ENCODE measurements at places on chromosomes 7 and 10.

DNA sequence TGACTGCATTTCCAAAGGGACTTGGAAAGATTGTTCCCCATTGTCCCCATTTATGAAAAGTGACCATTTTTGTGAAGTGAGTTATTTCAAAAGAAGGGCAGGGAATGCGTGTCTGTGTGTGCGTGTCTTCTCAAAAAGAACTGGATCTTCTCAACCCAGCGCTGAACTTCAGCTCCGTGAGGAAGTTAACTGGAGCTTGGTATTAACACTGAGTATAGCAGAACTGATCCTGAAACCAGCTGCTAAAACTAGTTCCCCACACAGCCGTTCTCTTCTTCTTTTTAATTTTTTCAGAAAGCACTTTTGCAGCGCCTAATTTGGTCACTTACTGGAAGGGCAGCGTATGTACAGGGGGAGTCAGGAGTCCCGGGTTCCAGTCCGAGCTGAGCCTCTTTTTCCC lies 45.8 kb upstream of the PLEKHA1 start:
- DNase-seq: no peak

DNA sequence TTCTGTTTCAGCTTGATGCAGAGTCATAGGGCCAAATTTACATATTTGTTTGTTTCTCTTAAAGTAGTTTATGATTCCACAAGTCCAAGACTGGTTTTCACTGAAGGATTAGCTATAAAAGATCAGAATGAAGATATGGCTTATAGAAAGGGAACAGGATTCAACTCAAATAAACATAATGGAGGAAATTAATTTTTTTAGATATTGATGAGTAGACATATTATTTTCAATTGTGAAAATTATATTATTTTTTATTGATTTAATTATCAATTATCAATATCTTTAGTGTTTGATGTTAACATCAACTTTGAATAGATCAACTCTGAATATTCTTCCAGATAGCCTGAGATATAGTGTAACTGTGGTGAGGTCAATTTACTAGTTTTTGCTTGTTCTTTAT lies 68.1 kb downstream of the VTI1A start:
- no peak for DNase-seq

DNA sequence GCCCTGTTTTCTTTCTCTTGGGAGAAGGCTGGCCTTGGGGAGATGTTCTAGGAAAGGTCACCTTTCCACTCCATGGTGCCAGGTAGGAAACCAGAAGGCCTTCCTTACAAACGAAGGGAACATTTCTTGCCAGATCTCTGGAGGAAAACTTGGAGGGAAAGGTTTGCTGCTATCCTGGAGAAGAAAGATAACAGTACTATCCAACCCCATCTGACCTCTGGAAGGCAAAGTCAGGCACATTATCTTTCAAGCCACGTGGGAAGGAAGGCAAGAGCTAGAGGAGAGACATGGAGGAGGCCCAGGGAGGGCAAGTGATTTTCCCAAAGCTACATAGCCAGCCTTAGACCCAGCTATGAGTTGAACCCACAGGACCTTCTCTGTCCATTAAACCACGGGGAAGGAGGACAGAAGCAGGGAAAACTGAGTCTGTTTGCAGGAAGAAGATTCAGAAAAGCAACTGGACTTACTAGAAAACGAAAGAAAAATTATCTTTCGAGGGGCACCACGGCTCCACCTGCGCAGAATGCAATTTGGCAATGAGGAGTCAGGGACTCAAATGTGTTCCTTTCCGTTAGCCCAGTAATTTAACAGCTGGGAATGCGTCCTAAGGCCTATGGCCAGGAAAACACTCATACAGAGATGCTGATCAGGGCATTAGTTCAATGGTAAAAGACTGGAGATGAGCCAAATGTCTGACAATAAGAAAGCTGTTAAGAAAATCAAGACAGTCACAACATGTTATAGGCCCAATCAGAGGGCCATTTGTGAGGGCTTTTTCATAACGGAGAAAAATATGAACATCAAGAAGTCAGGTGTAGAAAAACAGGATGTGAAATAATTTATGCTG lies 32.0 kb upstream of the PSAP start:
- no peak for DNase-seq

DNA sequence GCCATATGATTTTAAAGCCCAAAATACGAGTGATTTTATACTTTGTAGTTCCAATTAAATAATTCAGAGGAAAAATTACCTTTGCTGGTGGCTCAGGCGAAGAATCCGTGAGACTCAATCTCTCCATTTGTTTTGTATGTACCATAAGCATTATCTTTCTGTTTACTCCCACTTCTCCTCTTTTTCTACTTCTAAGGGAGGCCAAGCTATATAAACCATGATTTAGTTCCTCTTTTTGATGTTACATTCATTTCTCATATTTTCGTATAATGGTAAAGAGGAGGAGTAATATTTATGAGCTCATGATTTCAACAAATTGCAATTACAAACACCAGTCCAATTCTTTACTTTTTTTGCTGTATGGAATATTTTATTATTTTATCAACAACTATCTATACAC lies 50.6 kb upstream of the TES start:
- DNase-seq: no peak

- DNase-seq: no peak
Observed at GRCh38 chr10:15280462-15280861, 90.6 kb downstream of the FAM171A1 start.

GRCh38 chr7:121167971-121168370 lies 160.8 kb upstream of the WNT16 start:
- DNase-seq: no peak

DNA sequence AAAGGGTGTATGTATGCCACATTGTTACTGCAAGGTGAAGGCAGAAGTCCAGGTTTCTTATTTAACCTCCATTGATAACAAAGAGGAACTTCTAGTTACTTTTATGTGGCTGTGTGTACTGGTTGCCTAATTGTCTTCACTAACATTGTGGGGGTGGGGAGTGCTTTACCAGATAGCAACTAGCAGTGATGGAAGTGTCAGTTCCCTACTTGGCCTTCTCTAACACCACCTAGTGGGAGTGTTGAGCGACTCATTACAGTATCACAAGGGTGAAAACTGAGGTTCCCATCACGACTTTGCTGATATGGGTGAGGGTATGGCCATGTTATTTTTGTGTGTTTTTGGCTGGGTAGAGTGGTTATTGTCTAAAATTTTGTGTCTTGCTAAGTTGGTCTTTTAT lies 274.4 kb downstream of the THSD7A start:
- peak; percentile 20 for DNase-seq

DNA sequence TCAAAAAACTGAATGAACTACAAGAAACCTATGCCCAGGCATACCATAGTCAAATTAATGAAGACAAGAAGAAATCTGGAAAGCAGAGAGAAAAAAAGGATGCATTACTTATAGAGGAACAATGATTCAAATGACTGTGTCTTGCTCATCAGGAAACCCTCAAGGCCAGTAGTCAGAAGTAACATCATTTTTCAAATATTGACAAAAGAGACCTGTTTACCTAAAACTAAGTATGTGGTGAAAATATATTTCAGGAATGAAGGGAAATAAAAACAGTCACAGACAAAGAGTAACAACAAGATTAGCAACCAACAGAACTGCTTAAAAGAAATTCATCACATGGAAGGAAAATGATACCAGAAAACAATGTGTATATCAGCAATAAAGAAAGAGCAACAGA lies 128.4 kb downstream of the ALOX5 start:
- DNase-seq: no peak

DNA sequence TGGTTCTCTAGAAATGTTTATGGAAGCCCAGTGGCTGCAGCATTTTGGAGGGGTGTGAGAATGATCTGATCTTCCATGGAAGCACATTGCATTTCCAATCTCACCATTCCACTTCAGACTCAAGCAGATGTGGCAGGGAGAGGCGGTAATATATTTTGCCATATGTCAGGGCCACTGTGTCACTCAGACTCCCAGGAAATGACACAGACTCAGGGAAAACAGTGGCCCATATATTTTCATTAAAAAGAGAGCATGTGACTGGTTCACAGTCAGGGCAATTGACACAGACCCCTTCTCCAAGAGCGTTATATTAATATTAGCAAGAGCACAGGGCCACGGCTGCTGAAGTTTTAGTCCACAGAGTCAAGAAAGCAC lies 149.3 kb upstream of the NRP1 start:
- DNase-seq: no peak

DNA sequence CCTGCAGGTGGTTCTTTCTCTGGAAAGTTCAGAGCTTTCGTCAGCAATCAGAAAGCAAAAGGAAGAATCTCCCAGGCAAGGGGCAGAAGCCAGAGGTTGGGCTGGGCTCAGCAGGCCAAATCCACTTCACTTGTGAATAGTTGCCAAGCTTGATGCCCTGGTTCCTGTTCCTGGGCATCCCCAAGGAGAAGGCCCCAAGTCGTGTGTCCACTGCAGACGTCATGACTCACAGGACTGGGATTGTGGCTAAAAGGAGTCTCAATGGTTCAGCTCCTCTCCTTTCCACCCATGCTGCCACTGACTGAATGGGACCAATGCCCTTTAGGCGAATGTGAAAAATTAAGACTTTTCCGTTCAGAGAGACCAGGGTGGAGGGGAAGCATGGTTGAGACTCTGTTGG lies 38.6 kb upstream of the TRIM8 start:
- no peak for DNase-seq

GRCh38 chr10:44404741-44405437 lies 20.0 kb upstream of the CXCL12 start:
- DNase-seq: no peak

DNA sequence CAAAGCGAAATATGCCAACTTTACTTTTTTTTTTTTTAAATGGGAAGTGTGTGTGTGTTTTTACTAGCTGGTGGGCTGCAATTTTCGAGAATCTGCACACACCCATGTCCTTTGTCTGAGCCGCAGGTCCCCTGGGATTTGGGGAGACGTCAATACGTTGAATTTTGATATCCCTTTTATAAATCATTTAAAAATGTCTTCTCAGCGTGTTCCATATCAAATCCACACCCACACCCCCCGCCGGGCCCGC lies 404 bp upstream of the FMC1 start:
- DNase-seq: no peak

- no peak for DNase-seq
Observed at GRCh38 chr7:108143658-108144420, 13.7 kb upstream of the LAMB4 start.

- no peak for DNase-seq
Observed at GRCh38 chr7:8200717-8201116, 61.2 kb downstream of the ICA1 start.

DNA sequence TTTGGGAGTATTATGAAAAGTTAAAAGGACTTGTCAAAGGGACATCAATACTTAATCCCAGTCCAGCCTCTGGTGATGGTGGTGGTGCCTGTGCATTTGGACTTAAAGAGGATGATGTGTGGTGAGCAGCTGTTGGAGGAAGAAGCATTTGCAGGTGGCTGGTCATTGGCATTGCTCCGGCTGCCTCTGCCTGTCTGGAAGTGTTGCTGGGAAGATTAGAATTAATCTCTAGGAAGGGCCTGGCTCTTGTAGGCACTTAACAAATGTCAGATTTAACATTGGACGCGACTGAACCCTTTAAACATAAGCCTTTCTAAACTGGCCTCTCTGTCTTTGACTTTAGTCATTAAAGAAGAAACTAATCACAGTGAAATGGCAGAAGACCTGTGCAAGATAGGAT lies 58.8 kb downstream of the FIGNL1 start:
- no peak for DNase-seq

GRCh38 chr10:85098835-85099521 lies 770.6 kb downstream of the CCSER2 start:
- DNase-seq: no peak

GRCh38 chr10:132146941-132147915 lies 39.5 kb upstream of the DPYSL4 start:
- no peak for DNase-seq

DNA sequence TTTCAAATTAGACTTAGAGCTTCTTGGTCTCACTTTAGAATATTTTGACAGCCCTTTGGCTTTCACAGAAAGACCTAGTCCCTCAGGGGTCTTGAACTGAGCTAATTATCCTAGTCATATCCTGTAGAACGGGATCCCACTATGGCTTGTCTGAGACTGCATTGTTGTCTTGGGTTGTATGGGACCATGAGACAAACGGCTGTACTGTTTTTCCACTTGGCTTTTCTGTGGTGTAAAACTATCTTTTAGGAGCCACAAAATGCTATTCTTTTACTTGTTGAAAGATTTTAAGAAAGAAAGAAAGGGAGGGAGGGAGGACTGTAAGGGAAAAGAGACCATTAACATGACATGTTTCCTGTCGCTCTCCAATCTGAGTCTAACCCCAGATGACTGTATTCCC lies 432.5 kb downstream of the AUTS2 start:
- no peak for DNase-seq

DNA sequence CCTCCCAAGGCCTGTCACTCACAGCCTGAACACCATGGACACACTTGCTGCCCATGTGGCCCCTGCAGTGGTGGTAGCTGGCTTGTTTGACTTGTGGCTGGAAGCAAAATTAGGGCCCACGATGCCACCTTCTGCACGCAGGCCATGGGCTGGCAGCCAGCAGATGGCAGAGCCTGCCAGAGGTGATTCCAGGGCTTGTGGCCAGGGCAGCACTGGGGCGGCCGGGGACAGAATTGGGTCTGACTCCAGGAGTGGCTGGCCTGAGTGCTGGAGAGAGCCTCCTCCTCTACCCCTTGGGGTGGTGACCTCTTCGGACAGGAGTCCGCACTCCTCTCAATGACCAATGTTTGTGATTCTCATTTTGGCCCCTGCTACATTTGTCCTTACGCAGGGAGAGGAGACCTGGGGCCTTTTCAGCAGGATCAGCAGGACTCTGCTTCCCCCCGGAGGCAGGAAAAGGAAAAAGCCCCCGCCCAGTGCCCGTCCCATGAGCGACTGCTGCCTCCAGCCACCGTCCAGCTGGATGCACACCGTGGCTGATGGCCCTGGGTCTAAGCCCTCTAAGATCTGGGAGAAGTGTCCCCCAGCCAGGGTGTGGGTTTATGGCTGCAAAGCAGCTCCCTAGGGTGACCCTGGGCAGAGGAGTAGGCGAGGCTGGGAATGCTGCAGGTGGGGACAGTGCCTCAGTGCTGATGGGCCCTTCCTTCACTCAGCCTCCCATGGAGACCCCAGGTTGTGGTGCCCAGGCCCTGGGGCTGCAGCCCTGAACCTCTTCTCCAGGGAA lies 26.5 kb downstream of the DNAJB12 start:
- DNase-seq: peak; percentile 81

DNA sequence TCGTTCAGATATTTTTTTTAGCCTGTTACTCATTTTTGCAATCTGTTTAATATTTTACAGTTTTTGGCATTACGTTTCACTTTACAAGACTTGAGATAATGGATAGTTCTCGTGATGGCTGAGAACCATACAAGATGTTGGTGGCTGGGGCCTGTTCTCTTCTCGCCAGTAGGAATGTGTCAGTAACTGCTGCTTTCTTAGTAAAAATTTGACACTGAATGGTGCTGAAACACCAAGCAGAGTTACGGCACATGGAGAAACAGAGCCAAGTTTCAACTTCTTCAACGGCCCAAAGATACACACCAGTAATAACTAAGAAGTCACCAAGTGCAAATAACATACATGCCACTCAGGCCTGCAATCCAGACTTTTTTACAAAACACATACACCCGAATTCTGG lies 130.4 kb downstream of the NRP1 start:
- DNase-seq: no peak

- DNase-seq: no peak
Observed at GRCh38 chr10:82463614-82464013, 588.6 kb downstream of the NRG3 start.

Data from Ammon's horn (tissue), 1 donor.